ENCODE measurements at places on chromosomes 7 and 10.

- DNase-seq: no peak
These were observed 429.2 kb upstream of the ETV1 start for GRCh38 chr7:14418633-14419032.

DNA sequence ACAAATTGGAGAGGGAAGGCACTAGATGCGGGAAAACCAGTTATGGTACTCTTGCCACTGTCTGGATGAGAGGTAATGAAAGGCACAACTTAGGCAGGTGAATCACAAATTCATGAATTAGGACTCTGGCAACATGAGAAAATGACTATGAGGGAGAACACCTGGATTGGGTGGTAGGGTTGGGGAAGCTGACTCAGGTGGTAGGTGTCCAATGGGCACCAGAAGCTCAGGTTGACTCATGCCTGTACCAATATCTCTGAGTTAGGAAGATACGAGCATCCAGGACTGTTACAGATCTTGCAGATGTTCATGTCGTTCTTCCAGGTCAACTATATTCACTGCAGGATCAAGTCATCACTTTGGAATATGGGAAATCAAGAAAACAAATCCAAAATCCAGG lies 56.7 kb downstream of the NPY start:
- DNase-seq: no peak

DNA sequence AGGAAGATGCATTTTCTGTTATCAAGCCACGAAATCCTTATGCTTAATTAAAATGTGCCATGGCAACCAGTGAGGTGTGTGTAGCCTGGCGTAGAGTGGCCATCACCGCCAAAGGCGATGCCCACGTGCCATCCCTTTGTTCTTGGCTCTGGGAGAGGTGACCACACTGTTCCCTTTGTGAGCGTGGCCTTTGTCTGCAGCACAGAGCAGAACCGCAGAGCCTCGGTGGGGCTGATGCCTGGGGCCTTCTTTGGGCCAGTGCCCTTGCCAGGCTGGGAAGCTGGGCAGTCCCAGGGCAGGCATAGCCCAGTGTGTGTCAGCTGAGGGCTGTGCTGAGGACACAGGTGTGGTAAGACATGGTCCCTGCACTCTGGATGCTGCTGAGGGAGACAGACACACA lies 48.3 kb downstream of the BUB3 start:
- DNase-seq: no peak

- no peak for DNase-seq
These were observed 24.3 kb downstream of the DENND2A start for GRCh38 chr7:140616328-140616727.

DNA sequence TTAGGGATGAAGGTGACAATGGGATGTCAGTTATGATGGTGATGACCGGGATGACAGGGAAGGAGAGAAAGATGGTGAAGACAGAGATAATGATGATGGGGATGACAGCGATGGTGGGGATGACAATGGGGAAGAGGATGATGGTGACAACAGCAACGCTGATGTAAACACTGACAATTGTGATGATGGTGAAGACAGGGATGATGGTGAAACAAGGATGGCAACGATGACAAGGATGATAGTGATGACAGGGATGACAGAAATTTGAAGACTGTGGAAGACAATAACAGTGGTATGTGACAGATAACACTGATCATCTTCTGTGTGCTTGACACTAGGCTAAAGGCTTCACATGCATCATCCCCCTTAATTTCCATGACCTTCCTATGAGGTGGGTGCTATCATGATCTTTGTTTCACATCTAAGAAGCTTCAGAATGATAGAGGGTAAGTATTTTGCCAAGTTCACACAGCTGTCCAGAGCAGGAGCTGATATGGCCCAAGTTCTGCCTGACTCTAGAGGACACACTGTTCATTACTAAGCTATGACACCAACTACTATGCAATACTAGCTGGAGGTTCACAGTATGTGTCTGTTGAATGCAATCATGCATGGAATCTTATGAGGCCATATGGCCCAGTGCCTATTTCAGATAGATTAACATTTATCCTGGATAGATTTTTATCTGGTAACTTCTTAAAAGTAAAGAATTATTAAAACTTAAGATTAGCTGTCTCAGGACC lies 105.6 kb downstream of the RNLS start:
- DNase-seq: no peak

DNA sequence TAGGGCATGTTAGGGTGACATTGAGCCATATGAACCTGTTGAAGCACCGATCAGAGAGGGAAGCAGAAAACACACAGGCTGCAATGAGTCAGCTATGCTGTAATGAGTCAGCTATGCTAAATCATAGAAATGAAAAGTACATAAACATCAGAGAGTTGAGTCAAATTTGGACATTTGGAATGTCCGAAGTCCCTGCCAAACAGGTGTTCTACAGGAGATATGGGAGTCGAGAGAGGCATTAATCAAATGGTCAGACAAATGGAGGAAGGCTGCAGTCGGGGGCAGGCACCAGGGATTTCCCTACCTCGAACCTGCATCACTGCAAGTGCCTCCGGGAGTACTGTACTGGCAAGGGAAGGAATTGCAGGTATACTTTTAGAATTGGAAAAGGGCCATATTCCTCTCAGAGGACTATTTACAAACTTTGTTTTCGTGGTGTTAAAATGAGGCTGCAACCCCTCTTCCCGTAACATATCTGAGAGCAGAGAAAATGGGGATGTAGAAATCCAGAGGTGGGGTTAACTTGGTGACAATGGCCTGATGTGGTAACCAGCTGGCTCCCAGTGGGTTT lies 8.8 kb upstream of the ZC3HAV1 start:
- no peak for DNase-seq

DNA sequence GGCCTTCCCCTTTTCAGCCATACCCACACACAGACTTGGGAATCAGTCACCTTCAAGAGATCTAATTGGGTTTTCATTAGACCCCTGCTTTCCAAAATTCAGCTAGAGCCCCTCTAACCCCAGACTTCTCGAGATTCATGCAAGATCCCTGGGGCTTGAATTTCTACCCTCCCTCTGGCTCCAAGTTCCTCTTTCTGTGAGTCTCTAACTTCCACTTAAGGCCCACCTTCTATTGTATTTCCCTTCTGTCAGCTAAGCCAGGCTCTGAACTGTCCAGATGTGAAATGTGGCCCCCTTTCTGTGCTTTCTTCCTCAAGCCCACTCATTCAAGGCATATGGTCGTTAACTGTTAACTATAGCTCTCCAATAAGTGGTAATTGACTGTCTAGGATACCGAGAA lies 132.2 kb downstream of the ZNF365 start:
- no peak for DNase-seq

- no peak for DNase-seq
These were observed 35.3 kb upstream of the SEPHS1 start for GRCh38 chr10:13383399-13383761.

DNA sequence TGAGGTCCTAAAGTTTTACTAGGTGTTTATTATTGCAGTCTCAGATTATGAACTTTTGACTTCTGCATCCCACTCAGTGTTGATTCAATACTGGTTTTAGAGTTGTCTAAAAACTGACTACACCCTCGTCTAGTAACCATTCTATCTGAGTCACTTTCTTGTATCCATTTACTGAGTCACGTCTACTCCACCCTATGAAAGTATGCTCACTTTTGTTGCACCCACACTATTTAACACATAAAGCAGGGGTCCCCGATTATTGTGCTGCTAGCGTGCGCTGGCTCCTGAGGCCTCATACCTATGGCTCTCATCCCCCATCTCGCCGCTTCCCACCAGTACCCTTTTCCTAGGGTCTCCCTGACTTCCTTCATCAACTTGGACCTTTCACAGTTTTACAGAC lies 2.0 kb downstream of the SAMD9 start:
- DNase-seq: no peak

- DNase-seq: no peak
These were observed 9.7 kb downstream of the DYNC1I1 start for GRCh38 chr7:95781961-95782586.

GRCh38 chr7:55065079-55065478 lies 46.3 kb downstream of the EGFR start:
- DNase-seq: no peak

- no peak for DNase-seq
These were observed 28.2 kb upstream of the BMS1 start for GRCh38 chr10:42754155-42755027.

DNA sequence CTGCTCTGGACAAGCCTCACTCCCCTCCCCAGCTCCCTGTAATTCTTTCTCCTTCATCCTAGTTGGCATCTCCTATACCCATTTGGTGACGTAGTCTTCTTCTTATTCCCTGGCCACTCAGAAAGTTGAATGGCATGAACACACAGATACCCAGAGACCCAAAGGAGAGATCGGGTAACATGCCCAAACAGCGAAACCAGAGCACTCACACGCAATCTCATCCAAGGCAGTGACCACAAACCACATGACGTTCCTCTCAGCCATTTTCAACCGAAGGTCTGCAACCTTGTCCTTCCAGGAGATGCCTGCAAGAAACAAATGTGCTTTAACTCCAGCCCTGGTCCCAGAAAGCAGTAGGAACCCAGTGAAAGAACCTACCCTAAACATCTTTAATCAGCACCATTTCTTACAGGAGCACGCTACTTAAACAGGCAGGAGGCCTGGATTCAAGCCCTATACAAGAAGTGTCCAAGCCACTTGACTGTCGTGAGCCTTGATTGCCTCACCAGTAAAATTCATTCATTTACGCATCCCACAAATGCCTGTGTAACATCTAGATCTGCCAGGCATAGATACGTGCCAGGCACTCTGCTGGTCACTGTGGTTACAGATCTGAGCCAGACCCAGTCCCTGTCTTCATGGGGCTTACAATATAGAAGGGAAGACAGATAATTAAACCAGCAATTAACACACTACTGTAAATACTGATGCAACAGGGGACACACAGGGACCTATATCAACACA lies 37.1 kb downstream of the XPNPEP1 start:
- DNase-seq: no peak
